ENCODE measurements at places on chromosomes 3 and 15. TPM values are rescaled to one million over a fixed set of nuclear protein-coding genes. Genes with fewer than 3 reads are reported as not detected.

GRCh38 chr3:50525987-50526386 lies 22.6 kb upstream of the CACNA2D2 start:
- no peak for DNase-seq

DNA sequence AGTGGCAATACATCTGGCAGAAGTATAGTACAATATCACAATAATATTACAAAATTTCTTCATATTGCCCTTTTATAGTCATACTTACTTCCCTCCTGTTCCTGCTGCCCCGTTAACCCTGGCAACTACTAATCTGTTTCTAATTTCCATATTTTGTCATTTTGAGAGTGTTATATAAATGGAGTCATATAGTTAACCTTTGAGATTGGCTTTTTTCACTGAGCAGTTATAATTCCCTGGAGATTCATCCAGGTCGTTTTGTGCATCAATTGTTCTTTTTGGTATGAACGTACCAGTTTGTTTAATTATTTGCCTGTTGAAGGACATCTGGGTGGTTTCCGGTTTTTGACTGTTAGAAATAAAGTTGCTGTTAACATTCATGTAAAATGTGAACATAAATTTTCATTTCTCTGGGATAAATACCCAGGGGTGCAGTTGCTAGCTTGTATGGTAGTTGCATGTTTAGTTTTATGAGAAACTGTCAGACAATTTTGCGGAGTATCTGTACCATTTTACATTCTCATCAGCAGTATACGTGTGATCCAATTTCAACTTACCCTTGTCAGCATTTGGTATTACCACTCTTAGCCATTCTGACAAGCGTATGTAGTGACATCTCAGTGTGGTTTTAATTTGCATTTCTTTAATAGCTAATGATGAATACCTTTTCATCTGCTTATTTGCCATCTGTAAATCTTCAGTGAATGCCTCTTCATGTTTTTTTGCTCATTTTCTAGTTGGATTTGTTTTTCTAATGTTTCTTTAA lies 32.2 kb upstream of the IL20RB start:
- DNase-seq, result no peak

GRCh38 chr3:152151216-152151876 lies 117.4 kb upstream of the MBNL1 start:
- DNase-seq, result no peak

The C3orf49 gene
- total RNA-seq, result not detected

DNA sequence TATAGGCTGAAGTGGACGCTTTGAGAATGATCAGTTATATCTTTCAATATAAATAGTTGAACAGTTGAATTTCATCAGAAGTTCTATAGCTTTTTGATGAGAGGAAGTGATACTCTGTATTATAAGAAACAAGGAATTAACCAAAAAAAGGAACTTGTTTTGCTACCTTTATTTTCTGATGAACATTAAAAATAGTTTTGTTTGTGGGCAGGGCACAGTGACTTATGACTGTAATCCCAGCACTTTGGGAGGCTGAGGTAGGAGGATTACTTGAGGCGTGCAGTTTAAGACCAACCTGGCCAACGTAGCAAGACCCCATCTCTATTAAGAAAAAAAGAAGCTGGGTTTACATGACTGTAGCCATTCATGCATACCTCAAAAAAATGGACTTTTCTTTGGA lies 16.7 kb downstream of the BLOC1S6 start:
- no peak for DNase-seq

The ARGFX gene
- total RNA-seq, result not detected

The PTH1R gene
- total RNA-seq, result 18.9 TPM

- DNase-seq, result no peak
Measured at GRCh38 chr3:13149330-13150108, 76.3 kb upstream of the IQSEC1 start.

DNA sequence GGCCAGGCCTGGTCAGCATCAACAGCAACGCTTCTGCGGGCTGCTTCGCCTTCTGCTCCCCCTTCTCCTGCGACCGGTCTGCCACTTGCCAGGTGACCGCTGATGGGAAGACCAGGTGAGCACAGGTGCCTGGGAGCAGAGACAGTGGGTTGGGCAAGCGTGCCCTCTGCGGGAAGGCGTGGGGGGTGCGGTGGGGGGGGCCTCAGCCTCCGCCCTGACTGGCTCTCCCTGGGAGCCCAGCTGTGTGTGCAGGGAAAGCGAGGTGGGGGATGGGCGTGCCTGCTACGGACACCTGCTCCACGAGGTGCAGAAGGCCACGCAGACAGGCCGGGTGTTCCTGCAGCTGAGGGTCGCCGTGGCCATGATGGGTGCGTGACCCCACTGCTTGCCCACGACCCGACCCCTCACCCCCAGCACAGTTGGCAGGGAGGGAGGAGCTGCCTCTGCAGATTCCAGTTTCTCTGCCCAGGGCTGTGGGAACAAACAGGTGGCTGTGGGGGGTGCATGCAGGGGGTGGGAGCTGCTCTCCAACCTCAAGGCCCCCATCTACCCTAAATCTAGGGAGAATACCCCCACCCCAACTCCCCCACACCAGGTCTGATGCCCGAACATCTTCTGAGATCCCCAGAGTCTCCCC lies 8.8 kb downstream of the STAB1 start:
- DNase-seq, result no peak

The A4GNT gene
- total RNA-seq, result not detected

DNA sequence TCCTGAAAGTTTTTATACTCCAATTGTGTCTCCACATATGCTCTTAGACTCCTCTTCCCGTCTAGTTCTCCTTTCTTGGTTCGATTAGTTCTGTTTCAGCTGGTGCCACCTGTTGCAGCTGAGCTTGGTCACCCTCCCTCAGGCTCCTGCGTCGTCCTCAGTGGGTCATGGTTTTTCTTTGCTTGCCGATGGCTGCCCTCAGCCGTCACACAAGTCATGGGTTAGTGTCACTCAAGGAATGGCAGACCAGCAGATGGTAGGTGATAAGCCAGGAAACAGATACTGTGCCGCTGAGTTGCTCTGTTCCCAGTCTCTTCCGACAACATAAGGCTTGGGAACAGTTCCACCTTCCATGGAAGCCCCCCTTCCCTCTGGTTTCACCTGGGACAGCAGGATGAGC lies 109.9 kb downstream of the IGF1R start:
- no peak for DNase-seq

GRCh38 chr15:52498706-52499105 lies 30.0 kb downstream of the MYO5A start:
- DNase-seq, result no peak

- DNase-seq, result no peak
Measured at GRCh38 chr3:53949541-53949940, 57.9 kb upstream of the SELENOK start.

DNA sequence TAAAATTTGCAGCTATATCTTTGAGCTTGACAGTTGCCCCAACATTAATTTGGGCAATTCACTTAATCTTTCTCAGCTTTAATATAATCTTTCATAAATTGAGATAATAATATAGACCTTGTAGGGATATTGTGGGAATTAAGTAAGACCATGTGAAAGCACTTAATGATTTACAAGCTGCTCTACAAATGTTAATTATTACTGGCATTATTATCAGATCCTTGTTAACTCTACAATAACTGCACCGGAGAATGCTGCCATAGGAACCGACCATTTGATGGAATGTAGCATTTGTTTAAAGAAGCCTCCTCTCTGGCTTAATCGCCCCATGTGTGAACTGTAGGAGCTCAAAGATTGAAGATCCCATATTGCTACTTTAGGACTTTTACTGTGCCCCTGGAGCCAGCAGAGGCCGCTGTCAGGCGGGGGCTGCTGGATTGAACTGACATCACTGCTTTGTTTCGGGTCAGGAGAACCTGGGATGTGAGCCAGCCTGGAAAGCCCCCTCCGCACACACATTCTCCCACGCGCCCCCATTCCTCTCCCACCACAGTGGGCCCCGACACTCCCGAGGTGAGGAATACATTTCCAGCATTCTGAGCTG lies 154.2 kb upstream of the TNIK start:
- no peak for DNase-seq

DNA sequence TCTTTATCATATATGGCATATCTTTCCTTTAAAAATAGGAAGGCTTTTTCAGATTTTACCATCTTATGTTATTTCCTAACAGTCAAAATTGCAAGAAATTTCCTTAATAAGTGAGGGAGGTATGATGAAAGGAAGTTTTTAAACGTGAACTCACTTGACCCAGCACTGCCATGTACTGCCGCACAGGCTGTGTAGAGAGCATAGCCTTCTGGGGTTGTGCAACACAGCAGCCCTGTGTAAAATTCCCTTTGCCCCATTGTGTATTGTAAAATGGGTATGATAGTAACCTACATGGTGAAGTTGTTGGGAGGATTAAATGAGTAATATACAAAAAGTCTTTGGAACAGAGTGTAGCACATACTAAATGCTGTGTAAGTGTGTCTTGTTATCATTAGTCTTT lies 78.6 kb downstream of the PEX5L start:
- DNase-seq, result no peak

GRCh38 chr3:135645541-135645940 lies 320.0 kb upstream of the PPP2R3A start:
- DNase-seq, result no peak

GRCh38 chr15:100041127-100041828 lies 300.5 kb downstream of the ADAMTS17 start:
- no peak for DNase-seq

DNA sequence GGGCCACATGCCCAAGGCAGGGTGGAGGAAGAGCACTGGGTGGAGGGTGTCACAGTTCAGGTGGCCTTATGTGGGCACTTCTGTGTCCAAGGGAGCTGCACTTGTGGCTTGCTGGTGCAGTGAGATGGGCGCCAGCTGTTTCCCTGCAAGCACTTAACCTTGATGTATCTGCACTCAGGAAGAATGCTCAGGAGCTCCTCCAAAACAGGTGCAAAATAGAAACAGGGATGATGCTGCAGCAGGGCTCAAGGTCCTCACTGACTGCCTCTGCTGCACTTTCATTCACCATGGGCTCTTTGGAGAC lies 151.3 kb downstream of the CADPS start:
- DNase-seq, result no peak

- no peak for DNase-seq
Measured at GRCh38 chr3:143484846-143485512, 363.3 kb downstream of the SLC9A9 start.

DNA sequence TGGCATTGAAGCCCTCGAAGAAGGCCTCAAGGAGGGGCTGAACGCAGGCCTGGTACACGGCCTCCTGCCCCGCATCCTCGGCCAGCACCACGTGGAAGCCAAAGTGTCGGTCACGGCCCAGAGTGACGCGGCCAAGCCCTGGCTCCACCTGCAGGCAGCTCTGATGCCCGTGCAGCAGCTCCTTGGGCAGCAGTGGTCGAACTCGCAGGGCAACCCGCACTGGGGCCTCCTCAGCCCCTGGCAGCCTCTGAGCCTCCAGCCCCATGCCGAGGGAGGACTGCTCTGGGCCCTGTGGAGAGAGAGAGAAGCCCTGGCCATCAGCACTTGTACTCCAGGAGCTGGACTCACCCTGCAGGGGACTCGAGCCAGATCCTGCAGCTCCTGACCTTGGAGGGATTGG lies 2.6 kb downstream of the KIF7 start:
- no peak for DNase-seq

- DNase-seq, result no peak
Measured at GRCh38 chr3:6717026-6717943, 143.6 kb upstream of the GRM7 start.

GRCh38 chr3:126415661-126416591 lies 21.2 kb downstream of the CFAP100 start:
- no peak for DNase-seq

GRCh38 chr3:37492977-37493471 lies 318.6 kb upstream of the LRRFIP2 start:
- peak; percentile 37 for DNase-seq

DNA sequence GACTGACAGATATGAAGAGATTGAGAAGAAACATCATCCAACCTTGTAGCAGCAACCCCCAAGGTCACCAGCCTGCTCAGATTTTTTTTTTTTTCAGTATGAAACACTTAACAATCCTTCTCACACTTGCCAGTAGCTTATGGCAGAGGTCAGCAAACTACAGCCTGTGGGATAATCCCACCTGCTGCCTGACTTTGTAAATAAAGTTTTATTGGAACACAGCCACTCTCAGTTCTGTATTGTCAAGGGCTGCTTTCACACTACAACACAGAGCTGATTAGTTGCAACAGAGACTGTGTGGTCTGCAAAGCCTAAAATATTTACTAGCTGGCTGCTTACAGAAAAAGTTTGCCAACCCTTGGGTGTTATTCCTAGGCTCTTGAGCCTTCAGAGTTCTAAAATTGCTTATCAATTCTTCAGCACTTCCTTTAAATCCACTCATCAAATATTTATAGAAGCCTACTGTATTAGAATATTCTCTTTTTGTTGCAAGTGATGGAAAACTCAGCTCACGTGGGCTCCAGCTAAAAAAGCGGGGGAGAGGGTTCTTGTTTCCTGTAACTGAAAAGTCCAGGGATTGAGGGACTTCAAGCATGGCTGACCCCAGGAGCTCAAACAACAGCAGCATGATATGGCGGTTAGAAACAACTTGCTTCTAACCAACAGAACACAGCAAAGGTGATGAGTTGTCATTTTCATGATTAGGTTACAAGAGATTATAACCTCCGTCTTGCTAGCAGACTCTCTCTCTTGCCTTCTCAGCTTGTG lies 246.1 kb downstream of the SHQ1 start:
- no peak for DNase-seq

The TRPM1 gene
- 3.5 TPM for total RNA-seq

DNA sequence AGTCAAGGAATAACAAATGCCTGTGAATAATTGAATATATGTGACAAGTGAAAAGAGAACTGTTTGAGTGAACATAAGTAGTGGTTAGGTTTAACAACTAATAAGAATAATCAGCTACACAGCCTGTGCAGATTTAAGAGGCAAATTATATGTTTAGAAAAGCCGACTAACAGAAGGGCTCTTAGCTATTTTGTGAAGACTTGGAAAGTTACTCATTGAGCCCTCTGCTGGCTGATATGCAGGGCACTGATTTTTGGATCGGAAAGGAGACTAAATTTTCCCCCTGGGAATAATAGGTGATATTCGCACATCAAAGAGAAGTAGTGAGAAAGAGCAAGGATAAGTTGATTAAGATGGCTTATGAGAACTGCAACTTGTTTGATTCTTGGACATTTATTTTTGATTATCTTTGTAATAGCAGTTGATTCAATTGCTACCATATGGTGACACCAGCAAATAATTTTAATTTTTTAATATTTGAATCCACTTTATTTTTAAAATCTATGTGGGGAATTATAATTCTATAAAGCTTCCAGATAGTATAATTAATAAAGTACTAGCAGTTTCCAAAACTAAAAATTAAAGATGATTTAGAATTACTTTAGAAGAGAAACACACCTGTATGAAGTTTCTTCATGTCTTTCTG lies 156.2 kb downstream of the NLGN1 start:
- DNase-seq, result peak; percentile 14

GRCh38 chr3:155293516-155293915 lies at the start of gene STRIT1:
TSS of gene STRIT1 (minus strand) at chr3:155293683.
- DNase-seq, result no peak

- DNase-seq, result no peak
Measured at GRCh38 chr3:152195206-152195605, 73.5 kb upstream of the MBNL1 start.

The SLC22A13 gene
- total RNA-seq, result 0.30 TPM

The CHRD gene
- total RNA-seq, result 31.3 TPM

The CCR9 gene
- not detected for total RNA-seq

GRCh38 chr3:46348823-46349482 lies 5.0 kb upstream of the CCR2 start:
- DNase-seq, result no peak

The TM4SF18 gene
- total RNA-seq, result 16.6 TPM
